Neural crest cell (in vitro differentiated cells): ENCODE measurements at places on chromosomes 13 and 19. TPM values are rescaled to one million over a fixed set of nuclear protein-coding genes. Genes with fewer than 3 reads are reported as not detected.
A peak's percentile ranks its signal among the peaks of the same experiment; 100 is the strongest.

DNA sequence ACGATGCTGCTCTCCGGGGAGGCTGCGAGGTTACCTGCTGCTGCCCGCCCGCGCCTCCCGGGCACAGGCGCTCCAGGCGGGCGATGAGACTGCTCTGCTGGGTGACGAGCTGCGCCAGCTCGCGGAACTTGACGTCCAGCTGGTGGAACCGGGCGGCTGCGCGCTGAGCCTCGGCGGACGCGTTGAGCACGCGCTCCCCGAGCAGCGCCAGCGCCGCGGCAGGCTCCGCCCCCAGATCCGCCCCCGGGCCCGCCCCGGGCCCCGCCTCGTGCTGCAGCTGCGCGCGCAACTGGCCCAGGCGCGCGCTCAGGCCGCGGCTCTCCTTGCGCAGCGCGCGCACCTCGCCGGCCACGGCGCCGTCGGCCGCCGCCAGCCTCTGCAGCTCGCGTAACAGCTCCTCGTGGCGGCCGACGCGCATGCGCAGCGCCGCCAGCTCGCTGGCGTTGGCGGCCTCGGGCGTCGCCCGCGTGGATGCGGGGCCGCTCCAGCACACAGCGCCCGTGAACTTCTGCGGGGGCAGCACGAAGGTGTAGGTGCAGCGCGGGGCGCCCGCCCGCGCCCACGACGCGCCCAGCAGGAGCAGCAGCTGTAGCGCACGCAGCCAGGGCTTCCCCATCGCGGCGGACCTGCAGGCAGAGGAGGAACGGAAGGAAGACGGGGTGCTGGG is 6.4 kb downstream of the ANGPTL6 start:
- DNase-seq: peak; percentile 86

DNA sequence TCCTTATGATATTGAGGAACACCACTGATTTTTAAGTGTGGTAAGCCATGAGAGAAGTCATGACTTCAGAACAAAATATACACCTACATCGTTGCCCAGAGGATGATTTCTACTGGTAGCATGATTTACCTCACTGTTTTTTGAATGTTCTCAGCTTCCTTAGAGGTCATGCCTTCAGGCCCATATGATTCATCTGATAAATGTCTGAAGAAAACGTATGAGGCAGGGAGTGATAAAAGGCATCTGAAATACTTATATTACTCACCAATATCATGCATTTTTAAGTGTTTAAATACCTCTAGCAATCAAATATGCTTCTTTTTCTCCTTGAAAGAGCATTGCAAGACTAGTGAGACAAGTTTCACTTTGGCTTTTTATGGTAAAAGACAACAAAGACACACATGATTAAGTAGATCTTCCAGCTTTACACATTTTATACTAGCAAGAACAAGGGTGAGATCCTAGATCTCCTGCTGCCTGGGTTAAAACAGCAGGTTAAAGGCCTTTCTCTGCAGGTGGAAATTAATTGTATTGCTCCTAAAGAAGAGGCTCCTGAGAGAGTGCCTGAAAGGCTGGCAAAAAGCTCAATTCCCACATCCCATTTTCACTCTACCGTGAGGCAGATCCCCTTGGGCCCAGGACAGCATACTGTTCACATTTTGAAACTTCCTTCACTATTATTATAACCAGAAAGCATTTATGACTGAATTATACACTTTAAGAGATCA is 432.4 kb downstream of the SLITRK1 start:
- no peak for DNase-seq

- no peak for DNase-seq
Observed at GRCh38 chr13:36979361-36980050, 19.6 kb downstream of the ALG5 start.

- no peak for DNase-seq
Observed at GRCh38 chr13:112181336-112182067, 114.6 kb downstream of the SOX1 start.

DNA sequence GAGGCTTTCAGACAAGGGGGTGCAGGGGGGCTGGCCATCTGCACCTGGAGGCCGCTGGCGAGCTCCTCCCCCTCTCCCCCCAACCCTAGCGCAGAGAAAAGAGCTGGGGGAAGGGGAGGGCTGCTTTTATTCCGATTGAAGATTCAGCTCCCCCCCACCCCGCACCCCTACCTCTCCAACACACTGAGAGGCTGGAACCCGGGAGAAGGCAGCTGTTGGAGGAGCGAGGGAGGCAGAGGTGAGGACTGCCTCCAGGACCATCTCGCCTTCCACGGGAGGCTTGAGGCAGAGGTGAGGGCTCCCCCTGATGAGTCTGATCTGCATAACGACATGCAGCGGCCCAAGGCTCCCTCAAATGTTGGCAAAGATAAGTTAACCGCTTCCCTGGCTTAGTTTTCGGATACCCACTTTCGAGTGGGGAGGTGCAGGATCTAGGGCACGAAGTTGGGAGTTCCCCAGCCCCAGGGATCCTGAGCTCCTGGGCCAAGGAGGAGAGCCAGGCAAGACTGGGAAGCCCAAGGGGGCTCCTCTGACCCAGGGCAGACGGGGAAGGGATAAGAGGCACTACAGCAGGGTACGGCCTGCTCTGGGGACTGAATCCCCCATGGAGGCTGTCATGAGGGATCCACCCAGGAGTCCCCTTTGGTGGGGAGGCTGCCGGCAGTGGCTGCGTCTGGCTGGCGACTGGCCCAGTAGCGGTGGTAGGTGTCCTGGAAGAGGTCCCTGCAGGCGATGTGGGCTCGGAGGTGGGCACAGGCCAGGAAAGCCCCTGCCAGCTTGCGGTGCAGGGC is 1.2 kb upstream of the NUMBL start:
- no peak for DNase-seq

GRCh38 chr13:114058051-114058867 is 74.2 kb downstream of the RASA3 start:
- no peak for DNase-seq

GRCh38 chr13:59504407-59504806 is 659.3 kb downstream of the DIAPH3 start:
- no peak for DNase-seq

The KPNA3 gene
- total RNA-seq: 51.7 and 53.7 TPM in 2 replicates

DNA sequence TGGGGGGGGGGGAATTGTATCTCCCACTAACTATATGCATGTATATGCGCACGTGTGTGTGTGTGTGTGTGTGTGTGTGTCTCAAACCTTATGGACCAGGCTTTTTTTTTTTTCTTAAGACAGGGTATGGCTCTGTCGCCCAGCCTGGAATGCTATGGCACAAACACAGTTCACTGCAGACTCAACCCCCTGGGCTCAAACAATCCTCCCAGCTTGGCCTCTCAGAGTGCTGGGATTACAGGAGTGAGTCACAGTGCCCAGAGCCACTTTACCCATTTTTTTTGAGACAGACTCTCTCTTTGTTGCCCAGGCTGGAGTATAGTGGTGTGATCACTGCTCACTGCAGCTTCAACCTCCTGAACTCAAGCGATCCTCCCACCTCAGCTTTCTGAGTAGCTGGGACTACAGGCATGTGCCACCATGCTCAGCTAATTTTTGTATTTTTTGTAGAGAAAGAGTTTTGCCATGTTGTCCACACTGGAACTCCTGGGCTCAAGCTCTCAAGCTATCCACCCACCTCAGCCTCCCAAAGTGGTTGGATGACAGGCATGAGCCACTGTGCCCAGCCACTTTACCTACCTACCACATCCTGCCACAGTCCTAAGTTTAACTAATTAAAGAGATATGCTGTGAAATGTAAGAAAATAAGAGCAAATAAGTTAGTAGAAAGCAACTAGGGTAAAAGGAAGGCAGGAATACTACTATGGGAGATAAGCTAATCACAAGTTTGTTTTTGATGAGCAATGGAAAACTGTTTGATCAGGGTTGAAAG is 2.4 kb downstream of the ZMYM5 start:
- DNase-seq: no peak

- DNase-seq: no peak
Observed at GRCh38 chr13:60152904-60153303, 10.8 kb downstream of the DIAPH3 start.

- no peak for DNase-seq
Observed at GRCh38 chr19:31332096-31332495, 17.1 kb downstream of the TSHZ3 start.

DNA sequence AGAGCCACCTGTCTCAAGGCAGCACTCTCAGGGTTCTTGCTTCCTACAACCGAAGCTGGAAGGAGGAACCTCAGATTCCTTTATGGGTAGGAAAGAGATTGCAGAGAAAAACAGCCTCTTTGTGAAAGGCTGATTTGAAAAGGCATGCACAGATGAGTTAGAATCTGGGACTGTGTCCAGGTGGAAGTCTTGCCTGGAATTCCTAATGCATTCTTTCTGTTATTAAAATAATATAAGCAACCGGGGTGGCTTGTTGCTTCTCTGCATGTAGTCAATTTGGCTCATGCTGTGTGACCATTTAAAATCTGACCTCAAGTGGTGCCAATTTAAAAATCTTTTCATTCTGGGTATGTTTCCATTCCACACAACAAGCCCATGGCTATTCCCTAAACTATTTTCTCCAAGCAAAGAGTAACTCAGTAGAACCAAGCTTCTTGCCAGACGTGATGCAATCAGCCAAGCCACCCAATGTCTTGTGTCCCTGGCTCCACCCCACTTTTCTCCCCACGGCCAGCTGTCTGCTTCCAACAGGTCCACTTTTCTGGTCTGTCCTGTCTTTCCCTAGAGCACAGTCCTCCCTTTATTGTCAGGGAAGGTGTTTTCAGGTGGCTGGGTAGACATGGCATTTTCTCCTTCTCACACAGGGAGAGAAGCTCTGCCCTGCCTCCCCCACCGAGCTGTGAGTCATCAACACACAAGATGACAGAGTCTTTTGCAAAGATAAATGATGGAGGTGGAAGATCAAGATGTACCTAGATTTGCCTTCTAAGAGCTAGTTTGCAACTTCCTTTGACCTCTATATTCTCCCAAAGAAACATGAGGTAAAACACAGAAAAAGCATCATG is 394.3 kb downstream of the FOXO1 start:
- DNase-seq: no peak

- no peak for DNase-seq
Observed at GRCh38 chr13:64417581-64417980, 2812.6 kb downstream of the PCDH9 start.

DNA sequence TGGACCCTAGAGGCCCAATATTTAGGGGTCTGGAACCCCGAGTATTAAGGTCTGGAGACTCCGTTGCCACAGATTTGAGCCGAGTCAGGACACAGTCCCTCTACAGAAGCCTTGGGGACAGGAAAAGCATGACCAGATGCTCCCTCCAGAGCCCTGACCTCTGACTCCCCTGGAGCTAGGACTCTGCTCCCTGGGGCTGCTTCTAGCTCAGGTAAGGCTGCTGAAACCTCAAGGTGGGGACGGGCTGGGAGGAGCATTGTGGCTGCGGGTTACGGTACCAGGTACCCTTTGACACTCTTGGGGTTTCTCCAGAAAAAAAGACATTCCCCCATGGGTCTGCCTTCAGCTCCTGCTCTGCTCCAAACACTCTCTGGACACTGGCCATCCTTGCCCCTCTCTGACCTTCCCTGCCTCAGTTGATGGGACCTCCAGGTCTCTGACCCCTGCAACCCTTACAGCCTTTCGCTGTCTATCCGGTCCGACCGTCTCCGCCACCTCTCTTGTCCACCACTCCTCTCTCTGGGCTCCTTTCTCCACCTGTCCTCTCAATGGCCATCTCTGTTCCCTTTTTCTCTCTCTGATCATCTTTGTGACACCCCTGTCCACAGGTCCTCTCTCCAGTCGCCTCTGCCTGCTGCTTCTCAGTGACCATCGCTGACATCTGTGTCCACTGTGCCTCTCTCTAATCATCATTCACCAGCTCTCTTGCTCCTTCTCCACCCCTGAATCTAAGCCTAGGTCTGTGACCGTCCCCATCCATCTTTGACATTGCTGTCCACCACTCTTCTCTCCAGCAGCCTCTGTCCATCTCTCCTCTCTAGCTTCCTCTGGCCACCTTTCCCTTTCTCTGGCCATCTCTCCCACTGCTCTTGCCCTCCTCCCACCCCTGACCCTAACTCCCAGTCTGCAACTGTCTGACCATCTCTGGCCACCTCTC is 1.4 kb downstream of the LRFN3 start:
- DNase-seq: no peak

DNA sequence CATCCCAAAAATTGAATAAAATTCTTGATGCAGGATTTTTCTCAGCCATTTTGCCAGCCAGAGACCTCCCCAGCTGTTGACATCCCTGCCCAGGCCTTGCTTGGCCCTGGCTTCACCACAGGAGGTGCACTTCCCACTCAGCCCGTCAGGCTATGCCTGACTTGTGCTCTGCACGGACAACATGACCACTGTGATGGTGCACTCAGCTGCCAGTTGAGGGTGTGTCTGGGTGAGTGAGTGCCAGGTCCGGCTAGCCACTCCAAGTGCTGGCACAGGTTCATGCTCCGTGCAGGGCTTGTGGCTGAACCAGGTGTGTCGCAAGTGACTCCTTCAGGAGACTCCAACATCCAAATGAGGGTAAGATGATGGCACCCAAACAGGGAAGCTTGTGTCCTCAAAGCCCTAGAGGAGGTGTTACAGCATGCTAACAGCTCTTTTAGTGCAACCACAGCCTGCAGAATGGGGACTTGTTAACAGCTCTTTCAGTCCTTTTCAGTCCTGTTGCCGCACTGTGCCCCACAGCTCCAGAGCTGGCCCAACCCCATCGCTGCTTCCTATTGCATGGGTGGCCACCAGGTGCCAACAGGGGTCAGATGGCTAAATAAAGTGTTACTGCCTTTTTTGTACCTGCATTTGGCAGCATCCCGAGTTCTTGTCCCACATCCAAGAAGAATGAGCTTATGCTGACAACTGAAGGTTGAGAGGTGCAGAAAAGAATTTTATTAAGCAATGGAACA is 380.7 kb downstream of the SLITRK5 start:
- DNase-seq: no peak

GRCh38 chr13:24512197-24512907 is at the start of gene PARP4:
Gene PARP4, minus strand, starts transcription at chr13:24512778. Its CDS starts 9,002 bp downstream, at chr13:24503776.
- DNase-seq: peak; percentile 53

- DNase-seq: no peak
Observed at GRCh38 chr19:17968362-17968761, 1.5 kb downstream of the KCNN1 start.

DNA sequence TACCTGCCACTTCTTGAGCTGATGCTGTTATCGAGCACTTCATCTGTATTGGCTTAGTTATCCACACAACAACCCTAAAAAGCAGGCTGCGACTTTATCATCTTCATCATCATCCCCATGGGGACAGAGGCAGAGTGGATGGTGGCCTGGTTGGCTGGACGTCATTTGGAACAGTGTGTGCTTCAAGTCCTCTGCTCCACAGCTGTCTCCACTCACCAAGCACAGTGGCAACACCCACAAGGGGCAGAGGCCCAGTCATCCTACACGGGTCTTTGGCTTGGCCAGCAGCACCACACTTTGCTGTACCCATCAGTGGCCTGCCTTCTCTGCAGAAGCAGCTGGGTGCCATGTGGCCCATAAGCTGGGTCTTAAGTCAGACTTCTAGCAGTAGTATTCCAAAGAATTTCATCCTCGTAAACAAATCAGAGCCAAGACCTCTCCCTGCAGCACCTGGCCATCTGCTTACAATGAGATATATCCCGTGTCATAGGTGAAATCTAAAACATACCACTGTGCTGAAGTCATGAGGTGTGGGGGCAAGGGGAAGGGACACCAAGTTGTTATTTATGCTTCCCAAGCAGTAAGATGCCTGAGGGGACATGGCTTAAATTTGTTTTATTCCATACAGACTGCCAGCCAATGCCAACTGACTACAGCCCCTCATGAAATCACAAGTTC is 47.9 kb upstream of the EPHX3 start:
- no peak for DNase-seq
